ENCODE measurements at places on chromosomes 12 and 14.

DNA sequence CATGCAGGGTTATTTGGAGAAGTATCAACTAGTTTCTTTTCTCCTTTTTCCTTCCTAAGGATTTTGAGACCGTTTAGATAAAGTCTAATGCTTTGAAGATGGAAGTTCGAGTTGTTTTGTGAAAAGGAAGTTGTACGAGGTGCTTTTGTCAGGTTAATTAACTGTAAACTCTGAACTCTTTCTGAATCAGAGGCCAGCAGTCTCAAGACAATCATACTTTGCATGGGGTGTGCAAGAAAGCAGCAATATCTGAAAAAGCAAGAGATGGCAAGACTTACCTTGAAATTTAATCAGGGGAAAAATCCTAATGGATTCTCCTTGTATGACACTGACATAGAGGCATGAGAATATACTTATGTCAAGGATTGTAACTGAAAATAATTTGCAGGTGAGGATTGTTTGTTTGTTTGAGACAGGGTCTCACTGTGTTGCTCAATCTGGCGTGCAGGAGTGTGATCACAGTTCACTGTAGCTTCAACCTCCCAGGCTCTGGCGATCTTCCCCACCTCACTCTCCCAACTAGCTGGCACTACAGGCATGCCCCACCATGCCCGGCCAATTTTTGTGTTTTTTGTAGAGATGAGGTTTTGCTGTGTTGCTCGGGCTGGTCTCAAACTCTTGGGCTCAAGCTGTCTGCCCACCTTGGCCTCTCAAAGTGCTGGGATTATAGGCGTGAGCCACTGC is 170.2 kb upstream of the HMGA2 start:
- no peak for DNase-seq

GRCh38 chr12:26133521-26133920 is 8.7 kb upstream of the BHLHE41 start:
- DNase-seq: no peak

- DNase-seq: no peak
Observed at GRCh38 chr12:57823131-57823907, 4.8 kb upstream of the AVIL start.

DNA sequence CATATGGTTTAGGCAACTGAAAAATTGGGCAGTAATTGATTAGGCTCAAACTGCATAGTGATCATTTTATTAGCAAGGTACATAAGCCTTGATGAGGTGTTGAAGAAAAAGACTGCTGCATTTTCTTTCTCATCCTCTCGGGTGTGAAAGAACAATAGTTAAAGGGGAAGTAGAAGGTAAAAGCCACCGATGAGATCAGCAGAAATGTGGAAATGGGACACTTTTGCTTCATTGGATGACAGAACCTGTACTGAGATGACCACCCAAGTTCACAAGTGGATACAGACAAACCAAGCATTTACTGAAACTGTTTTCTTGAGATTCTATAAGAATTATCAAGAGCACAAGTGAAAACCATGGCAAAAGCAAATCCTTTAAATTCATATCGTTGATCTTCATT is 184.0 kb downstream of the TMX1 start:
- no peak for DNase-seq

DNA sequence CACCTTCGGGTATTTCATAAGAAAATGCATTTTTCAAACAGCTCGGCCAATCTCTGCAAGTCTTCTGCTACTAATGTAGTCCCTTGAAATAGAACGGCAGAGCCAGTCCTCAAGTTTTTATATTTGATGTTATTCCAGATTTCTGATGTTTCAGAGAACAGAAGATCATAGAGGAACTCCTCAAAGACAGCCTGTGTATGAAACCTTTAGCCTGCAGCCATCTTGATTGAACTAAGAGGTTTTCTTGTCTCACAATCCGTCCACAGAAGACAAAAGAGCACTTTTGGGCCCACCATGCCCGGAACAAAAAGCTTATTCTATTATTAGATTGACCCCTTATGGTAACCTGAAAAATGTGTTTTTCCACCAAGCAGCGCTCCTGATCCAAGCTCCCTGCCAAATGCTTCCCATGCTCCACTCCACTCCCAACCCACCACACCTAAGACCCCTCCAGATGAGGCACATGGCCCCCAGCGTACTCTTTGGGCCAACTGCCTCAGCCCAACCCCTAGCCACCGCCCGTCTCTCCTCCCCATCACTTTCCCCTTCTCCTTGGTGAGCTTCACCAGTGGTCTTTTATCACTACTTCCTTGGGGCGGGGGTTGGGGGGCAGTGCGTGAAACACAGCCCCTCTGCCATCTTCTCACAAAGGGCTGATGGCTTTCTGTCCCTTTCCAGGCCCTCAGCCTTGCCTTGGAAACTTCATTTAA is 175.8 kb downstream of the CALM1 start:
- no peak for DNase-seq

- no peak for DNase-seq
Observed at GRCh38 chr12:54296393-54297099, 4.3 kb downstream of the NFE2 start.

DNA sequence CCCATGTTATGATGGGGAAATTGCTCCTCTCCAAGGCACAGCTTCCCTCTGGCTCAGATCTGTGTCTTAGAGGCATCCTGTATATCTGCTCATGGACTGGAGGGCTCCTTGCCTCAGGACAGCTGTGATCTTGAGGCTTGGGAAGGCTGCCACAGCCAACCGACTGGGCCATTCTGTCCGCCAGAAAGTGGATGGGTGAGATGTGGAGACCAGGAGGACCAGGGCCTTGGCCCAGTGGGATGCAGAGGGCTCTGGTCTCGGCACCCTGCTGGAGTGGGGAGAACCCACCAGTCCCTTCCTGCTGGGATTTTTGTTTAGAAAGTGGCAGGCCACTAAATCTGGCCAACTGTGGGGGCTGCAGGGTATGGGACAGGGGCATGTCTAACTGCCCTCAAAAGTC is 148.6 kb downstream of the CALM1 start:
- DNase-seq: no peak

GRCh38 chr14:99677231-99678140 is 6.6 kb upstream of the CYP46A1 start:
- no peak for DNase-seq

- DNase-seq: no peak
Observed at GRCh38 chr12:16568873-16569272, 37.1 kb downstream of the LMO3 start.

GRCh38 chr14:34733245-34733644 is 18.9 kb upstream of the CFL2 start:
- peak; percentile 71 for DNase-seq

- peak; percentile 32 for DNase-seq
Observed at GRCh38 chr12:43675048-43675904, 83.3 kb downstream of the PUS7L start.

GRCh38 chr14:54443981-54444380 is 2.8 kb upstream of the CNIH1 start:
- DNase-seq: peak; percentile 90

Measured in fibroblast of skin of abdomen (primary cell).